ENCODE measurements at places on chromosomes 1 and 21.
A peak's percentile ranks its signal among the peaks of the same experiment; 100 is the strongest.

GRCh38 chr21:44517175-44517899 is 22.7 kb downstream of the KRTAP10-1 start:
- no peak for DNase-seq

GRCh38 chr1:214548988-214549387 is 2.4 kb downstream of the PTPN14 start:
- DNase-seq: no peak

GRCh38 chr1:98045767-98046641 is 125.2 kb upstream of the DPYD start:
- DNase-seq: peak; percentile 42

- no peak for DNase-seq
Measured at GRCh38 chr1:26794391-26794790, 6.6 kb downstream of the PIGV start.

GRCh38 chr1:209455145-209455544 is 128.4 kb upstream of the CAMK1G start:
- peak; percentile 14 for DNase-seq

GRCh38 chr1:21936366-21937031 is 611 bp downstream of the HSPG2 start:
- DNase-seq: no peak

GRCh38 chr1:30335997-30336390 is 387.4 kb downstream of the MATN1 start:
- no peak for DNase-seq

- DNase-seq: no peak
Measured at GRCh38 chr1:193581341-193581740, 394.9 kb upstream of the B3GALT2 start.

DNA sequence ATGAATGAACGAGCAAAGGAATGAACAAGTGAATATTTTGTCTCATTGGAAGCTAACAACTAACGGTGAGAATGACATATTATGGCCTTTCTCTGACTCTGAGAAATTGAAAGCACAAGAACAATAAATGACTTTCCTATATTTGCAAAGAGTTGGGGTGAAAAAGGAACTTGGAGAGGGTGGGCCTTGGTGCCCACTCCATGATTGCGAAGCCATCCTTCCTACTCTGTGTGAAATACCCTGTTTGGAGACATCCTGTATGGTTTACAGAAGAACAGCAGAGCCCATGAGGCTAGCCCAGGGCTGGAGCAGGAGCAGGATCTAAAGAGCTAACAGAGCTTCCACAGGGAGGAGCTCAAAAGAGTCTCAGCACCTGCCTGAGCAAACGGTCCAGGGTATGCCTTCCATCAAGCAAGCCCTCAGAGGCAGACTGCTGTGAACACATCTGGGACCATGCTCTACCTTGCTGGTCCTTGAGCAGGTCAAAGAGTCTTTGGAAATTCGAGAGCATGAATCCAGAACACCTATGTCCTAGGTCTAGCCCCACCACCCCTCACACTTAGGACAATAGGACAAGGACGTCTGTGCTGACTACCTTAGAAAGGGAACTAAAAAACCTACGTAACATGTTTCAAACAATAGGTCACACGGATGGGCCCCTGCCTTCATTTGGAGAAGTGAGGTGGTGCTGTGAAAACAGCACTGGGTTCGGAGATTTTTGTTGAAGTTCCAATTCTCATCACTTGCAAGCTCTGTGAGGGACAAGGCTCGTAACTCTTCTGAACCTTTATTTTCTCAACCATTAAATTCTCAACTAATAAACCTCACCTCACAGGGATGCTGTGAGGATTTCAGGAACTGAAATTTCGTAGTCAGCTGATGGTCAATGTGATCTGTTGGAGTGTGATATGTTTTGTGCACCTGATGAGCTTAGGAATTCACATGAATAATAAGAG is 377.4 kb downstream of the RRAGC start:
- no peak for DNase-seq

DNA sequence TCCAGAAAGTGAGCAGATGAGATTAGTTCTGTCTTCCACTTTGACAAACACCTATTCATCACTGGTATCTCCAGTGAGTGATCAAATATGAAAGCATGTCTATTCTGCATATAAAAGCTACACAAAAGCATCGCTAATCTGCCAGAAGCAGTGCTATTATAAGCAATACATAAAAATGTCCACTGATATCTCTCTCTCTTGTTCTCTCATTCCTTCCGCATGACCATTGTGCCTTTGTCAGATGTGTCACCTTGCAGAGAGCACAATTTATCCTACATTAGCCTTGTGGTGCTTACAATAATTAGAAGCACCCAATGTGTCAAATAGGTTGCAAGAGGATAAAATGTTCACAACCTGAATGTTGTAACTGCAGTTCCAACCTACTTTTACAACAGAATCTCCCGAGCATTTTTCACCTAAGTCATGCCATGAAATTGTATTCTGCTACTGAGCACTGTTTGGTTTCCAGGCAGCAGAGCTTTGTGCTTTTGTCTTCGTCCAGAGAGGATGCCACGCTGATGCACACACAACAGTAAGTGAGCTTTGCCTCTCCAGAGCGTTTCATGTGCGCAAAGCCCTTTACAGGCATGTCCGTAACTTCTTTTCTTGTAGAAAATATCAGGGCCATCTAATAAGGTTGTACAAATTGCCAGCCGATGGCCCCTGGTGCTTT is 198.7 kb upstream of the PLD5 start:
- no peak for DNase-seq

GRCh38 chr1:229088711-229089110 is 182.2 kb upstream of the RAB4A start:
- DNase-seq: peak; percentile 2

GRCh38 chr1:200992382-200993048 is 31.0 kb downstream of the KIF21B start:
- peak; percentile 37 for DNase-seq

DNA sequence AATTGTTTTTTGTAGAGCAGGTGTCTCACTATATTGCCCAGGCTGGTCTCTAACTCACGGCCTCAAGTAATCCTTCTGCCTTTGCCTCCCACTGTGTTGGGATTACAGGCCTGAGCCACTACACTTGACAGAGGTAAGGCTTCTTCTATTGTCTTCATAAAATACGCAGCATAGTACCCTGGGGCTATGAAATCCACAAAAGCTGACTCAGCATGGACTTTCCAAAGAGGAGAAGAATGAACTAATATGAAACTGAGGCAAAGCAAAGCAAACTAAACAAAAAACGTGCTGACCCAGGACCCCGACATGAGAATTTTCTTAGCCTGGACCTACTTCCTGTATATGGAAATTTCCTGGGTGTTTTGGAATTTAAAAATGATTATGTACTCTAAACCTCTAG is 18.5 kb upstream of the ATP13A2 start:
- no peak for DNase-seq

DNA sequence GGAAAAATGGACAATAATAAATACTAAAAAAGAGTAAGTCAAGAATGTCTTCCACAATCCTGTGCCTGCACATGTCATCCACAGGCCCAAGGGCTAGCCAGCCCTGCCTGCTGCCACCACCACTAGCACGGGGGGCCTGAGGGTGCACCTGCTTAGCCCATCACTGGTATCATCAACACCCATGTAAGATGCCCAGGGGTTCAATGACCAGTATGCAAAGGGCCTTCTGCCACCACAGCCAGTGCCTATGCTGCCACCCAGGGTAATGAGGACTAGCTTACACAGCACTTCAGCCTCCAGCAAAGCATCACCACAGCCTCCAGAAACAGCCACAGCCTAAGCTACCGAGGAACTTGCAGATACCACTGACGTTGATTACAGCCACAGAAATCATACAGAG is 46.3 kb downstream of the POFUT2 start:
- DNase-seq: no peak

GRCh38 chr1:11595285-11595684 is 58.9 kb downstream of the FBXO2 start:
- no peak for DNase-seq

Data from NCI-H748 treated with DMSO at 0.1 percent for 48 hours (cell line).